Left colon (tissue), 2 donors: ENCODE measurements at places on chromosomes 16 and 17. TPM values are rescaled to one million over a fixed set of nuclear protein-coding genes. Genes with fewer than 3 reads are reported as not detected.

GRCh38 chr17:63015824-63016223 is 49.8 kb downstream of the TANC2 start:
- DNase-seq = no peak

DNA sequence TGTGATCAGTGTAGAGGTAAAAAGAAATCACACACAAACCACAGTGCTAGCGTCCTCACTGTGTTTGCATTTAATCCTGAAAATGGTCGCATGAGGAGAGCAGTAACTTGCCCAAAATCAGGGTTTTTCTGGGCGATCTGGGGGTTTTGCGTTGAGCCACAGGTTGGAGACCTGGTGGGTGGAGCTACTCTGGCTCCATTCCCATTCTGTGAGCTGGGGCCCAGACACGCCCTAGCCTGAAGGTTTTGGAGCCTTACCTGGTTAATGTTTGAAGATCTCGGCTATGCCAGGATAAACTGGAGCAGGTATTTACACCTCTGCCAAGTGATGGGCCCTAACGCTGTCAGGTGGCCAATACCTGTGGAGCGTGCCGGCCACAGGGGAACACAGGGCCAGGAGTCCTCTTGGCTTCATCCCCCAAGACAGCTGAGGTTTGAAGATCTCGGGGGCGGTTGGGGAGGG is 48.4 kb downstream of the MPRIP start:
- DNase-seq = peak; percentile 74

- DNase-seq = no peak
Measured at GRCh38 chr16:66901626-66902025, 17.1 kb downstream of the CDH16 start.

DNA sequence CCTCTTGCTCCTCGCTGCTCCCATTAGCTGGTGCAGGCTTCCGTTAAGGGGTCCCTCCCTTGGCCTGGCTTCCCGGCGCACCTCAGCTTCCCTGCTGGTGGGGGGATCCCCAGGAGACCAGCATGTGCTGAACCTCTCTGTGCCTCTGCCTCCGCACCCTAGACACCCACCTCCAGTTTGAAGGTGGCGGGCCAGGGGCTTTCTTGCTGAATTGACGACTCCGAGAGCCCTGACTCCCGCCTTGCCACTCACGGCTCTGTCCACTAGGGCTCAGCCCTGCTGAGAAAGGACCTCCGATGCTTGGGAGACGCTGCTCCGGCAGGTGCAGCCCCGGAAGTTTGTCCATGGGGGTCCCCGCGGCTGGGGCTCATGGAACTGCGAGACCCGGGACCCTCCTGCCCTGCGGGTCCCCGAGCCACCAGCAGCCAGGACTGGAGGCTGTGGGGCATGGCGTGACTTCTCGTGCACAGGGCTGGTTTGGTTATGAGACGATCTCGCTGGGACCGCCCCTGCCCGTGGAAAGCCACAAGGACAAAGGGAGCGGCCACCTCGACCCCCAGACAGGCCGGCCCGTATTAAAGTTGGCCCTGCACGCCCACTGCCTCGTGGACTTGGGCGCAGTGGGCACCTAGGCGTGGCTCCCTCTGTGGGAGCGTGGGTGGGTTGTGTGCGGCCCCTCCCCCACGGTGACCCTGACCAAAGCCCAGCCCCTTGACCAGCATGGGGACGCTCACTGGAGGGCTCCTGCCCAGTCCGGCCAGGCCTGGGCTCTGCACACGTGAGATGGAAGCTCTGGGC is 8.1 kb downstream of the CHMP6 start:
- no peak for DNase-seq

DNA sequence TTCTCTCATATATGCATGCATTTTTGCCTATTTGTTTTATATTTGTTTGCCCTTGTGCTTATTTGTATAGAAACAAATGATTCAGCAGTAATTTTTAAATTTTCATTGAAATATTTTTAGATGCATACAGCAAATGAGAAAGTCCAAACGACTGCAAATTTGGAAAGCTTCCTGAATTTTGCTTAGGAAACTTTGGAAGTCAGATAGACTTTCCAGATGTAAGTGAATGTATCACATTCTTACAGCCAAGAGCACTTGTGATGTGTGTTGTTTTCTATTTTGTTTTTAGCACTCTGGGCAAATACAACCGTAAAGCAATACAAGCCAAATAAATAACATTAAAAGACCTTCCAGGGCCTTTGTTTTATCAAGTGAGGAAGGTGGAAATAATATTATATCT is 680.8 kb upstream of the CDH8 start:
- no peak for DNase-seq

The DNAAF8 gene
- 0.67 TPM for total RNA-seq

The RAP1GAP2 gene
- total RNA-seq = 55.2 TPM

The TOX3 gene
- 51.7 TPM for total RNA-seq

The CTRB1 gene
- total RNA-seq = 2.4 TPM

The CHST5 gene
- total RNA-seq = 115 TPM
